ENCODE measurements at places on chromosomes 3 and 15. TPM values are rescaled to one million over a fixed set of nuclear protein-coding genes. Genes with fewer than 3 reads are reported as not detected.

Gene PLAAT1
- not detected for total RNA-seq

GRCh38 chr15:59276225-59277178 lies 69.9 kb downstream of the LDHAL6B start:
- no peak for DNase-seq

- no peak for DNase-seq
Measured at GRCh38 chr15:22902578-22902977, 64.1 kb downstream of the NIPA2 start.

- no peak for DNase-seq
Measured at GRCh38 chr3:42729404-42730145, 27.0 kb upstream of the HHATL start.

- DNase-seq = no peak
Measured at GRCh38 chr3:126350502-126351085, 6.6 kb downstream of the KLF15 start.

Gene PROK2
- total RNA-seq = not detected

- no peak for DNase-seq
Measured at GRCh38 chr3:127804141-127804540, 18.2 kb downstream of the MGLL start.

DNA sequence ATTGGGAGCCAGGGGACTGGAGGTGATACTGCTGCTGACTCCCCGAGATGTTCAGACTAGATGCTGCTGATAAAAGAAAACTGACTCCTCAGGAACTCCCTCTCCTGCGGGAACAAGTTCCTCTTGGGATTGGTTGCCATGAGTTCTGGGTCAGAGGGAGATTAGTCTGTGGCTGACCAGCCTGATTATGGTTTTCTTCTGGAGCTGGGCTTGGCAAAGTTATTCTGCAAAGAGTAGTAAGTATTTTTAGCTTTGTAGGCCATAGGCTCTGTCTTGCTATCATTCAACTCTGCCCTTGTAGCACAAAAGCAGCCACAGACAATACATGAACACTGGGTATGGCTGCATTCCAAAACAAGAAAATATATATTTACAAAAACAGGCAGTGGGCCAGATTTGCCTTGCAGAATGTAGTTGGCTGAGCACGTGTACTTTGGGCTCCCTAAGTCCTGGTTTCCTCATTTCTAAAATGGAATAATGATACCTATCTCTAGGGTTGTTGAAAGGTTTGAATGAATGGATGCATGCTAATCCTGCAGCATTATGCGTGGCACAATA lies 796.8 kb downstream of the AGBL1 start:
- peak; percentile 27 for DNase-seq

GRCh38 chr15:27826902-27827714 lies 272.0 kb downstream of the OCA2 start:
- DNase-seq = peak; percentile 68

GRCh38 chr15:61216519-61216918 lies 12.6 kb downstream of the RORA start:
- DNase-seq = no peak

DNA sequence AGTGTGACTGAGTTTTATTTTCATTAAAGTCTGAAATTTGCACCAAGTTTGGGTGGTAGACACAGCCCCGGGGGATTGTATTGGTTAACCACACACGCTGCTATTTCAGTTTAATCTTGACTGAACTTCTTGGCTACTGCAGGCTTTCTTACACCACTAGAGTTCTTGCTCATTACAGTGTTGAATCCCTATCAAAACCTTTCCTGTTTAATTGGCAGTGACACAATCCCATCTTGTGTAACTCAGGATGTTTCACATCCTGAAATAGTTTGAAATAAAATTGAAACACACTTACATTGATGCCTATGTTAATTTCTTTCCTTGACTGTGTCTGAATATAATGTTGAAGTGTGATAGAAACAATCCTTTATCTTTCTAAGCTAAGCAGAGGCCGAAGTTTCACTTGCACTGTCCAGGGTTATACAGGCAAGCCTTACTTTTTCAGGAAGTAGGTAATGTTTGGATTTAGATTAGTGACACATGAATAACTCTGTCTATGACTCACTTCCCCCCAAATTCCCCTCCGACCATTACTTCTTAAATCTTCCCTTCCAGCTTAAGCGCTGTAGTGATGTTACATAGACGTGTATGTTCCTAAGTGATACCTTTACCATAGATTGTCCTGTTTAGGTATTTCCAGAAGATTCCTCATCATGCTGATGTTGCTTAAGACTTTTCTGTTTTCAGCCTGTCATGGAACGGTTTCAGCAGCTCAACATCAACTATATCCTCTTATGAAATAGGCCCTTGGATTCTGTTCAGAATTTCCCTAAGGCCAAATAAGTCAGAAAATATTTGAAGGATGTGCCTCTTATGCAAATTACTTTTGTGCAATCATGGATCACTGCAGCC lies 16.8 kb downstream of the ATG7 start:
- DNase-seq = peak; percentile 94

Gene AADACL2
- under 0.01 TPM for total RNA-seq

GRCh38 chr3:136819731-136820679 lies 1.1 kb downstream of the SLC35G2 start:
- peak; percentile 74 for DNase-seq

GRCh38 chr15:97967881-97968280 lies 7.4 kb downstream of the ARRDC4 start:
- no peak for DNase-seq

- DNase-seq = no peak
Measured at GRCh38 chr3:120608506-120608905, 12.4 kb downstream of the NDUFB4 start.

Gene MST1R
- 1.5 TPM for total RNA-seq

Gene LMAN1L
- total RNA-seq = not detected

DNA sequence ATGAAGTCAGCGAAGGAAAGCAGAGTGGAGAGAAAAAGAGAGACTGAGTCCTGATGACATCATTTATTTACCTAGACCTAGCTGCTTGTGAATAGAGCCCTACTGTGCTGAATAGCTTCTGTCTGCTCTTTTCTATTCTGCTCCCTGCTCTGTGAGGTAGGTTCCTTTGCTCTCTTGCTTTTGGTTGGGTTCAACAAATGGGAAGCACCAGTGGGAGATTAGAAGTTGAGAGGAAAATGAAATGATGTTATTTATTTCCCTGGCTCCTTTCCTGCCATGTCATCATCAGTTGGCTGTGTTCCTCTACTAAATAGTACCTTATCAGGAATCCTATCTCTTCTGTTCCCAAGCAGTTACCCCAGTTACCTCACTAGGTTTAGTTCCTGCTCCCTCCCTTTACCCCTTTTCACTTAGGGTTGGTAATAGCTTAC lies 23.5 kb downstream of the DTWD1 start:
- no peak for DNase-seq

DNA sequence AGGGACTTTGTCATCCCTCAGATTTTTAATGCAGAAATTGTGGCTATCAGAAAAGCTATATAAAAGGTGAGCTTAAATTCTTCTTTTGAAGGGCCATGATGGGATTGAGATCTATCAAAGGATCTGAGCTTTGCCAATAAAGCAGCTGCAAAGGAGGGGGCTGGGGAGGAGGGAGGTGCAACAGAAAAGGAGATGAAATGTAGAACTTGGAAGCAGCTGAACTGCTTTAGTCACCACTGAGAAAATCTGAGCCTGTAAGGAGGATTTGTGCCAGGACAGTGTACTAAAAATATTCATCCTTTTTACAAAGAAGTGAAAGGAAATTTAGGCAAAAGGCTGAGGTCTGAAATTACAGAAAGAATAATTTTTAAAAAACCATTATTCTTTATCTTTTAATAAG lies 10.4 kb downstream of the TSPAN3 start:
- DNase-seq = peak; percentile 59

Gene SLC9C1
- total RNA-seq = not detected

DNA sequence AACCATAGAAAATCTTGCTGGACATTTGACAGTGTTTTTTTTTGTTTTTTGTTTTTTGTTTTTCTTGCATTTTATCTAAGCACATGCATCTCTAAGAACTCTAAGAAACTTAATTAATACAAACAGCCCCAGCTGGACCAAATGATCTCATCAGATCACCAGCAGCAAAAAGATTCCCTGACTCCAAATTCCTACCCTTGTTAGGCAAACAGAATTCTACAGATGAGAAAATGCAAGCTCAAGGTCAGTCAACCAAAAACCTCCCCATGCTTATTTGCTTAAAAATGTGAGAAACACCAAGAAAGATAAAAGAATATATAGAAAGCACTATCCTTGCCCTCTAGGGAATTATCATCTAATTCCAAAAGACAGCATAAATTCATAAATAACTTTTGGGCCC lies 65.4 kb downstream of the FOXP1 start:
- no peak for DNase-seq

DNA sequence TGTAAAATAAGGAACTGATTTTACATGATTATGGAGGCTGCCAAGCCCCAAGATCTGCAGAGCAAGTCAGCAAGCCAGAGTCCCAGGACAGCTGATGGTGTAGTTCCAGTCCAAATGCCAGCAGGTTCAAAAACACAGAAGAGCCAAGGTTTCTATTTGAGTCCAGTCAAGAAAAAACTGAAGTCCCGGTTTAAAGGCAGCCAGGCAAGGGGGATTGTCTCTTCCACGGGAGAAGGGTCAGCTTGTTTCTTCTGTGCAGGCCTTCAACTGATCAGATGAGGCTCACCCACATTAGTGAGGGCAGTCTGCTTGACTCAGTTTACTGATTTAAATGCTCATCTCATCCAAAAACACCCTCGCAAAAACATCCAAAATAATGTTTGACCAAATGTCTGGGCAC lies 246.2 kb downstream of the PLCL2 start:
- no peak for DNase-seq

Gene AHSG
- total RNA-seq = not detected

DNA sequence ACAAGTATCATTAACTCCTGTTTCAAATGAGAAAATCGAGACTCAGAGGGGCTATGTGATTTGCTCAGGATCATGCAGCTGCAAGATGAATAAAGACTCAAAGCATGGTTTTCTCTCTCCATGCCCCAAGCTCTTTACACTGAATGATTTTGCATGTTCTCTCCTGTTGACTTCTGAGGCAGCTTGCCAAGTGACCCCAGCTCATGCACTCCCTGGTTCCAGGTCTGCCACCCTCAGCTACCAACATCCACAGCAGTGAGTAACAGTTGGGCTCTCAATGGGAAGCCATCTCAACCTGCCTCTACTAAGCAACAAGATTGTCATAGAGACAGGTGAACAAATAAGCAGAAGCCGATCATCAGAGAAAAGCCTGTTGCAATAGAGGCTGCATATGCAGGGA lies 116.9 kb upstream of the GADL1 start:
- no peak for DNase-seq

GRCh38 chr3:150764566-150764965 lies 1.6 kb upstream of the SIAH2 start:
- DNase-seq = no peak

- no peak for DNase-seq
Measured at GRCh38 chr3:77137559-77137958, 97.7 kb downstream of the ROBO2 start.

DNA sequence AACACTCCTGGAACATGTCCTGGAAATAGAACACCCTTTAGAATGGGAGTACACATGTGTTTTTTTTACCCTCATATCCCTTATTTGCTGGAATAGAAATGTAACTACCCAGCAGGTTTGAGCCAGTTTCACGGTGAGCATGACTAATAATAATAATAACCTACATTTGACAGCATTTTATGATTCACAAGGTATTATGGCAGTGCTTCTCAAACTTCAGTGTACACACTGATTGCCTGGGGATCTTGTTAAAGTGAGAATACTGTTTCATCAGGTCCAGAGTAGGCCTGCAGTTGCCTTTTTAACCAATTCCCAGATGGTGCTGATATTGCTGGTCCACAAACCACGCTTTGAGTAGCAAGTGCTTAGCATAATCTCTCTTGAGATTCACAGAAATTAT lies 63.9 kb downstream of the NFKBIZ start:
- peak; percentile 54 for DNase-seq

Gene THBS1
- total RNA-seq = 631 TPM

DNA sequence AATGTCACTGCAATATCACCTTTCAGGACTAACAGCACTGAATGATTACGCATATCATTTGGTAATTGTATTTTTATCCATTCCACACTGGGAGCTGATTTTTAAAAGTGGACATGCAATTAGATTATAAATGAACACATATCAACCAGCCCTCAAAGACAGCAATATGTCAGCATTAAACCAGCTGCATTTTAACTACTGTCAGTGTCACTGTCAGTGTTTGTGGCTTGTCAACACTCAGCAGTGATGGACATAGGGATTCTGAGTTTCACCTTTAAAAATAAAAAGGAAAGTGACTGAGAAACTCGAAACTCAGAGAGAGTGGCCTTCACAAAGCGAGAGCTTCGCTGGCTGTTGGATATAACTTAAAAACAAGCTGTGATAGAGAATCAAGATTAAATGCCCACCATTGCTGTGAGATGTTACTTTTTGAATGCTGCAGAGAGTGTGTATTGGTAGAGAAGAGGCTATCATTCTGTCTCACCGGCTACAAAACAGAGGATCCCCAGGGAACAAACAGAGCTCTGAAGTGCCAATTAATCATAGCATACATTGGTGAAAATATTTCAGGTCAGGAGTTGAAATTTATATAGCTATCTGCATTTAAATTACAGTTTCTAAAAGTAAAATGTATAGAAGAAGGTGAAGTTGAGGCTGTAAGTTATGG lies 635.8 kb downstream of the SQOR start:
- DNase-seq = no peak

DNA sequence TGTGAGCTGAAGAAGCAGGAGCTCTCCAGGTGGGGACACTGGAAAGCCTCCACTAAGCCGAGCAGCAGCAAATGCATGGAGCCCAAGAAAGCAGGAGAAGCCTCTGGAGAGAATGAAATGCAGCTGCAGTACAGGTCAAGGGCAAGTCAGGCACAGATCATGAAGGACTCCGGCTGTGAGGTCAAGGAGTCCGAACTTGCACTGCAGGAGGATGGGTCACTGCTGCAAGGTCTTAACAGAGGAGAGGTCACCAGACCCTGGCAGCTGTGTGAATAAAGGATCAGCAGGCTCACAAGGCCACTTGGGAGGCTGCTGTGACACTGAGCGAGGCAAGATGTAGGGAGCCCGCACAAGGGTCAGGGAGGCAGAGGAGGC lies 24.7 kb upstream of the SLC41A3 start:
- no peak for DNase-seq

DNA sequence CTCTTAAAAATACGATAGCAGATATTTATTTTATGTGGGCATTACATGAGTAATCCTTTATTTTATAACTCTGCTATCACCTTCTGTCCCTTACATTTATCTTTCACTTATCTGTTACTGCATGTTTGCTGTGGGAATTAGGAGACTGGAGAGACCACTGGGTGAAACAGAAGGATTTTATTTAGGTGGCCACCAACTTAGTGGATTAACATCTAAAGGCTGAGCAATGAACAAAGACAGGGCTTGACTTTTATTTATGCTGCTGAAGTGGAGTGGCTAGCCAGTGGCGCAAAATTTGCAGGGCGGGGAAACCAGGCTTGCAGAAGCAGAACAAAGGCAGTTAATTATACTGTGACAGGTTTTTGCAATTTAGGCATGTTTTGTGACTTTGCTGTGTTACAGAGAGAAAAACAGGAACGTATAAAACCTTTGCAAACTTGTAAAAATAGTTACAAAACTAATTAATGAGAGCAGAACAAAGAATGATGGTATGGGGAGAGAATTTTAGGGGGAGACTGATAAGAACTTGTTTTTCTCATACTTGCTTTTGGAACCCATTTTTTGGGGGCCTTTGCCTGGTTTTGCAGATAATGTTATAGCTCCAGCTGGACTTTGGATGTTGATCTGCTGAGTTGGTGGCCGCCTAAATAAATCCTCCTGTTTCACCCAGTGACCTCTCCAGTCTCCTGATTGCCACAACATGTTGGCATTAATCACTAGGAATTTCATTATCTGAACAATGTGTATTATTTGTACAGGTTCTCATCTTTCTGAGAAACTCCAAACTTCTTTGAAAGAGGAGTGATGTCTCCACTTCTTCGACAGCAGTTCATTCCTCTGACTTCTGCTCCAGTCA lies 18.0 kb downstream of the KLHL24 start:
- DNase-seq = no peak

Gene HDAC11
- 17.7 TPM for total RNA-seq

Data from fibroblast of lung (primary cell).